ENCODE measurements at places on chromosomes 7 and 10.
A peak's percentile ranks its signal among the peaks of the same experiment; 100 is the strongest.

GRCh38 chr7:47893721-47894365, 54.4 kb downstream of the PKD1L1 start:
- no peak for DNase-seq
- H3K4me3 ChIP-seq = no peak overlapping the region
- H3K27me3 ChIP-seq = peaks cover 6% of the 10 kb centered on the region

DNA sequence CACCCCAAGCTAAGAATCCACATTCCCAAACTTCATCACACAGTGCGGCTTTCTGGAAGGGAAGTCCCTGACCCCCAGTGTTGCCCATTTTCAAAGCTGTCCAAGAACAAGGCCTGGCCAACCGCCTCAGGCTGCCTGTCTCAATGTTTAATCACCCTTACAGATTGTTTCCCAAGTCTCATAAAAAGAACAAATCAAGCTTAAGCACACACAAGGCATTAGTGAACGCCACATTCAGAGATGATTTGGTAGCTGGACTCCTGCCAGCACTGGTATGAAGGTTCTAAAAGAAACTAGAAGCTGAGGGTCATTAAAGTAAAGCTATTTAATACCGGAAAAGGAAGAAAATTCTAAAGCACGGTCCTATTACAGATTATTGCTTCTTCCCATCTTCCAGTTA, 35.6 kb downstream of the C10orf90 start:
- peaks cover 5% of the 10 kb centered on the region for H3K4me1 ChIP-seq
- H3K4me3 ChIP-seq = no peak overlapping the region
- peaks cover 8% of the 10 kb centered on the region for H3K27me3 ChIP-seq
- peaks cover 3% of the 10 kb centered on the region for H3K36me3 ChIP-seq

- no peak overlapping the region for H3K27ac ChIP-seq
- H3K27me3 ChIP-seq = no peaks in the 10 kb centered on the region
- H3K4me1 ChIP-seq = no peaks in the 10 kb centered on the region
- H3K36me3 ChIP-seq = peaks cover 28% of the 10 kb centered on the region
- no peak overlapping the region for H3K4me3 ChIP-seq
- no peak for DNase-seq
Measured at GRCh38 chr10:27145937-27146336, 8.2 kb downstream of the YME1L1 start.

DNA sequence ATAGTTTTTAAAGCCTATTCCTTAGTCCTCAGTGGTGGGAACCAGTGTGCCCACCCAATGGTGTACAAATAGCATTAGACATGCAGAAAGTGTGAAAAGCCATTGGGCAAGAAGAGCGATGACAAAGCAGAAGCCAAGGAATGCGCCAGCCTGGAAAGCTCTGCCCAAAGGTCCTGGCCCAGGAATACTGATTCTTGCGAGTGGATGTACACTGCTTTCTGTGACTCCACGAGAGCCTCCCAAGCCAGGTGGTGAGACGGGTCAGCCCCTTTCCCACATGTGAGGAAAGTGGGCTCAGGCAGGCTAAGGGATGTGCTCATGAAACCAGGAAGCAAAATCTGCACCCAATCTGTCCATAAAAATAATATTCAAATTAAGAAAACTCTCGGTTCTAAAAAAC, 106.6 kb downstream of the ADCY1 start:
- H3K27me3 ChIP-seq = peaks cover 5% of the 10 kb centered on the region
- no peak overlapping the region for H3K27ac ChIP-seq
- peak overlapping the region; percentile 75 for H3K4me3 ChIP-seq
- peaks cover 57% of the 10 kb centered on the region for H3K36me3 ChIP-seq

- H3K4me1 ChIP-seq = no peaks in the 10 kb centered on the region
- H3K4me3 ChIP-seq = no peak overlapping the region
- no peak overlapping the region for H3K27ac ChIP-seq
- DNase-seq = no peak
Measured at GRCh38 chr7:71835056-71835455, 577.1 kb downstream of the CALN1 start.

GRCh38 chr10:31897506-31897905, 31.1 kb downstream of the ARHGAP12 start:
- H3K4me3 ChIP-seq = no peak overlapping the region
- peaks cover 10% of the 10 kb centered on the region for H3K4me1 ChIP-seq
- H3K36me3 ChIP-seq = peaks cover 14% of the 10 kb centered on the region
- H3K27ac ChIP-seq = peak overlapping the region; percentile 64

DNA sequence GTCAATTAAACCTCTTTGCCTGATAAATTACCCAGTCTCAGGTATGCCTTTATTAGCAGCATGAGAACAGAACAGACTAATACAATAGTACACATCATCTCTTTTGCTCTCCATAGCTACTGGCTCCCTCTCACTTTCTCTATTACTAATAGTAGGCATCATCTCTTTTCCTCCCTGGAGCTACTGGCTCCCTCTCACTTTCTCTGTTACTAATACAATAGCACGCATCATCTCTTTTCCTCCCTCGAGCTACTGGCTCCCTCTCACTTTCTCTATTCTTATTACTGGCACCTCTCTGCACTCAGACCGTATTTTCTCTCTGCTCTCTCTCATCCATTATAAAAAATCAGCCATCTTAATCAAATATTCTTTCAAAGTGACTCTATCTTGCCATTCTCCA, 37.1 kb downstream of the SLC25A13 start:
- no peak overlapping the region for H3K27ac ChIP-seq
- no peaks in the 10 kb centered on the region for H3K27me3 ChIP-seq
- H3K4me3 ChIP-seq = no peak overlapping the region
- H3K36me3 ChIP-seq = peaks cover 27% of the 10 kb centered on the region
- no peak for DNase-seq
- H3K4me1 ChIP-seq = peaks cover 17% of the 10 kb centered on the region

- DNase-seq = no peak
- H3K4me1 ChIP-seq = peaks cover 31% of the 10 kb centered on the region
- H3K27me3 ChIP-seq = no peaks in the 10 kb centered on the region
Measured at GRCh38 chr7:107932805-107933204, 41.8 kb downstream of the DLD start.

DNA sequence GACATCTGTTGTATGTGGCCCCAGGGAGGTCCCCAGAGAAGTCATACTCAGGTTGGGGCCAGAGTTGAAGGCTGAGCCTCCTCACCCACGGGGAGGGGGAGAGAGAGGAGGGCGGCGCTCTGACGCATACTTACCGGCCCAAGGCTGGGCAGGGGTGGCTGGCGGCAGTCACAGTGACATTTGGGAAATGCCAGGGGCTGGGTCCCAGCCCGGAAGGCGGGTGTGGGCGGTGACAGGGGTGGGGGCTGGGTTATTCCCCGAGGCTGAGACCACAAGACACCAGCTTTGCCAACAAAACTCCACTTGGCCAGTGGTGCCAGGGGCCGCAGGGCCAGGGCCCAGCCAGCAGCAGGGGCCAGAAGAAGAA, 41.1 kb downstream of the RASGEF1A start:
- peaks cover 18% of the 10 kb centered on the region for H3K27me3 ChIP-seq
- H3K27ac ChIP-seq = no peak overlapping the region
- H3K4me3 ChIP-seq = no peak overlapping the region
- H3K36me3 ChIP-seq = no peaks in the 10 kb centered on the region
- peak; percentile 2 for DNase-seq

- no peak overlapping the region for H3K27ac ChIP-seq
- DNase-seq = no peak
- no peak overlapping the region for H3K4me3 ChIP-seq
- peaks cover 2% of the 10 kb centered on the region for H3K27me3 ChIP-seq
Measured at GRCh38 chr7:143487566-143487965, 9.9 kb downstream of the TAS2R41 start.

DNA sequence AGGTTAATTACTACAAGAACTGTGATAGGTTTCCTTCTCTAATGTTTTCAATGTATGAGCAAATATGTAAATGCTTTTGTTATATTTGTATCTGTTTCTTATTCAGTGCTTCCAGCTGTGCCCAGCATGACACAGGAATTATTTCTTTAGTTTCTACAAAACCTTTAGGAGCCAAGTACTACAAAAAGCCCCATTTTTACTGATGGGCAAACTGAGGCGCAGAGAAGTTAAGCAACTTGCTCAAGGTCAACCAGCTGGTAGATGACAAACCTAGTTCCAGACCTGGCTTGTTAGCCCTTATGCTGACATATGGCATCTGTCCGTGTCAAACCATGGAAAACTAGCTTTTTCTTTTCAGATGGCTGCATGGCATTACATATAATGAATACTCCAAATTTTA, 134.6 kb downstream of the JAZF1 start:
- peaks cover 2% of the 10 kb centered on the region for H3K27me3 ChIP-seq
- H3K27ac ChIP-seq = no peak overlapping the region
- H3K4me1 ChIP-seq = peaks cover 14% of the 10 kb centered on the region
- H3K36me3 ChIP-seq = no peaks in the 10 kb centered on the region
- H3K4me3 ChIP-seq = no peak overlapping the region
- DNase-seq = no peak

DNA sequence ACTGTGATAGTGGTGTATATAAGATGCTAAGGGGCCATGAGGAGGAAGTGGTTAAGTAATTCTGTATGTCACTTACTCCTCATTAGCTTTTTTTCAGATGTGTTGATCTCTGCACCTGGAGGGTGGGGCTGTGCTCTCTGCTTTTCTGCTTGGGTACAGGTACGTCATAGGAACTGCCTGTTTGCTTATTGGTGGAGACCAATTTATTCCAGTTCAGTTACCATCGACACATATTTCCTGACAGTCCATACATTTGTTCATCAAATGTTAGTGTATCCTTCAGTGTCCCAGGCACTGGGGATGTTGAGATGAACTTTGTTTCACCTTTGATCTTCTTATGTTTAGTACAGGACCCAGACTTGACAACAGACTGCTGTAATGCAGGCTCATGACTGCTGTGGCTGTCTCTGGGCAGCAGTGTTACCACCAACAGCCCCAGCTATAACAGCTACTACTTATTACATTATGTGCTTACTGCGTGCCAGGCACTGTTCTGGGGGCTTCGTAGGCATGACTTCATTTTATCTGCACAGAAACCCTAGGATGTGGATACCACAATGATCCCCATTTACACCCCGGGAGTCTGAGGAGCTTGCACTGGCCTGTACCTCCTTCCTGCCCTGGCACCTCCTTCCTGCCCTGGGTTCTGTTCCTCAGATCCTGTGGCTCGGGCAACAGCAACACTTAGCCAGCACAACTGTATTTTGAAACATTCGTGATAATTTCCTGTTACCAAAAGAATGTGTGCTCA, 87.4 kb downstream of the BUB3 start:
- H3K36me3 ChIP-seq = no peaks in the 10 kb centered on the region
- no peak overlapping the region for H3K4me3 ChIP-seq
- H3K27ac ChIP-seq = peak overlapping the region; percentile 9
- DNase-seq = no peak
- H3K27me3 ChIP-seq = no peaks in the 10 kb centered on the region

- peaks cover 1% of the 10 kb centered on the region for H3K27me3 ChIP-seq
- no peak for DNase-seq
- no peak overlapping the region for H3K27ac ChIP-seq
- H3K36me3 ChIP-seq = no peaks in the 10 kb centered on the region
- no peak overlapping the region for H3K4me3 ChIP-seq
- H3K4me1 ChIP-seq = no peaks in the 10 kb centered on the region
Measured at GRCh38 chr7:98423043-98423442, 22.2 kb upstream of the BAIAP2L1 start.

- H3K4me3 ChIP-seq = peak overlapping the region; percentile 82
- H3K27me3 ChIP-seq = peaks cover 5% of the 10 kb centered on the region
- H3K4me1 ChIP-seq = peaks cover 3% of the 10 kb centered on the region
- no peaks in the 10 kb centered on the region for H3K36me3 ChIP-seq
- H3K27ac ChIP-seq = no peak overlapping the region
Measured at GRCh38 chr7:2559283-2559950, 638 bp downstream of the IQCE start.

GRCh38 chr7:33070277-33070676, 7.7 kb upstream of the NT5C3A start:
- H3K27me3 ChIP-seq = peaks cover 4% of the 10 kb centered on the region
- DNase-seq = no peak
- no peak overlapping the region for H3K27ac ChIP-seq
- no peaks in the 10 kb centered on the region for H3K4me1 ChIP-seq
- H3K36me3 ChIP-seq = peaks cover 8% of the 10 kb centered on the region

DNA sequence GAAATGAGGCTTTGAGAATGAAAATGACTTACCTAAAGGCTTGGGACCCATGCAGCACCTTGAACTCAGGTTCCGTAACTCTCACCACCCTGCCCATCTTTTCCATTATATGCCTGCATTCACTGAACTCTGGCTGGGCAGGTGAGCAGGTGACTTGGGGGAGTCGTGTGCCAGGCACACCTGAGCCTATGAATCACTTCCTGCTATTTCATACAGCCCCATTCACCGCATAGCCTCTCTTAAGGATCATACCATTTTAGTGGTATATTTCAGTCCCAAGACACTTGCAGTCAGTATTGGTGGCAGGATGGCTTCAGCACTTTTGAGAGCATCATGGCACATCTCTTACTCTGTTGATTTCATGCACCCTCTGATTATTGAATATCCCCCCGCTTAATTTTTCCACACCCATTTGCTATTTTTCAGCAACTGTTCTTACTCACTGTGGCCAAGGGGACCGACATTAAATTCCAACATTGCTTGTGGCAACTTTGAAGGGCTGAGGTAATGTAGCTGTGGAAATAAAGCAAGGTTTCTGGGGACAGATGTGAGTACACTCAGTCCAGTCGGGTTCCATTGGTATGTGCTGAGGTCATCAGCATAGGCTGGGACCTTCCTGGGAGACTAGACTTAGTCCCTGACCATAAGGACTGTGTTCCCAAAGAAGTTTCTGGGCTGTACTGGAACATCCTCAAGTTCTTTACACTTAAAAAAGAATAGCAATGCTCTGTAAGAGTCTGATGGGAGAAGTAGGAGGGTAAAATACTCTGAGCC, 39.8 kb upstream of the ZNF438 start:
- DNase-seq = no peak
- no peak overlapping the region for H3K27ac ChIP-seq
- H3K36me3 ChIP-seq = no peaks in the 10 kb centered on the region
- H3K27me3 ChIP-seq = peaks cover 4% of the 10 kb centered on the region
- no peak overlapping the region for H3K4me3 ChIP-seq
- peaks cover 40% of the 10 kb centered on the region for H3K4me1 ChIP-seq

DNA sequence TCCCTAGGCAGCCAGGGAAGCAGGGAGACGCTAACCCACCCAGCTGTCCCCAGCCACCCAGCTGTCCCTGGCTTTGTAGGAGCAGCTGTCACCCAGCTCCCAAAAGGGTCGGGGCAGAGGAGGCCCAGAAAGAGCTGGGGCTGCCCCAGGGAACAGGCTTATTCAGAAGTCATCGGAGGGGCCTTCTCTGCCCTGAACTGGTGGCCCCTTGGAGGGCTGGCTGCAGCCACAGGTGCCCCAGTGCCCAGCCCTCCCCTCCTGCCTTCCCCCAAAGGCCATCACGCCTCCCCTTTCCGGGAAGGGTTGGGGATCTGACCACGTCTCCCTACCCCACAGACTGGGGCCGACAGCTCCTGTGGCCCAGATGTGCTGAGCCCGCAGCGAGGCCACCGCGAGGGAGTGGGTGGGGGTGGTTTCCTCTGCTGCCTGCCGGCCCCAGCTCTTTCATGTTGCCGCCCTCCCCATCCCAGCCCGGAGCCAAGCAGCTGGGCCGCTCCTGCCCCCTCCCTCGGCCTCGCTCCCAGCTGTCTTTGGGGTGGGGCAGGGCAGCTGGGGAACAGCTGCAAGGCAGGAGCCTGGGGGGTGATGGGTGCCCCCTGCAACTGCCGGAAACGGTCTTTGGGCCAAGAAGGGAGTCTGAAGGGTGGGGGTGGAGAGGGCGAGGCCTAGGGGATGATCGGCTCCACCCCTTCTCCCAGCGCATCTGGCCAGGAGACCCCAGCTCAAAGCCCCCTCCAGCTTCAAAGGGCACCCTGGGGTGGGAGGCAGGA, 16.8 kb downstream of the TRIM8 start:
- H3K4me1 ChIP-seq = peaks cover 25% of the 10 kb centered on the region
- no peak overlapping the region for H3K27ac ChIP-seq
- peaks cover 29% of the 10 kb centered on the region for H3K27me3 ChIP-seq
- H3K4me3 ChIP-seq = no peak overlapping the region

GRCh38 chr7:30115709-30116297, 19.0 kb upstream of the MTURN start:
- H3K4me1 ChIP-seq = no peaks in the 10 kb centered on the region
- no peaks in the 10 kb centered on the region for H3K27me3 ChIP-seq
- H3K4me3 ChIP-seq = no peak overlapping the region
